T-cell (primary cell): ENCODE measurements at places on chromosomes 1 and 21. TPM values are rescaled to one million over a fixed set of nuclear protein-coding genes. Genes with fewer than 3 reads are reported as not detected.

DNA sequence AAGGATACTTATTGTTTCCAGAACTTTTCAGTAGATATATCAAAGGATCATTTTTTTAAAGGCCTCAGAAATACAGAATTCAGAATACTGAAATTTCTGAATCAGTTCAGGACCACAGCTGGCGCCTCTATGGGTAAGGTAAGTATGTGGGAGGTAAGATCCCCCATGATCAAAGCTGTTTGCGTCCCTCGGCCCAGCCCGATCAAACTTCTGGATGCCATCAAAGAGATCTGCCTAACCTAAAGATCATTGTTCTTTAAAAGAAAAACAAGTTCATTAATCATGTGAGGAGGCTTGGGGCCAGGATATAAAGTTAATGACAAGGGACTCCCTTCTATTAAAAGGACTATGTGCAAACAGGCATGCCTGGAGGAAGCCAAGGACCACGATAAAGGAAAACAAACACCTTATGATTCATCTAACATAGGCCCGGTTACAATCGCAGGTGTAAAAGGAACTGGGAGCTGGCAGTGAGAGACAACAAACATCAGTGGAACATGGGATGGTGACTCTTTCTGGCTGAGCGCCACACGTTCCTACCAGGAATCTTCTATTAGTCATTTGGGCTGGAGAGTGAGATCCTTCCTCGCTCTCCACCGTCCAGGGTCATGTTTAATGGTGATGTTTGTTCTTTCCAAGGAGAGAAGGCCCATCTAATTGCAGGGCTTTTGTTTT, 2.8 kb upstream of the BACE2 start:
- H3K27me3 ChIP-seq, result peaks cover 29% of the 10 kb centered on the region
- H3K27ac ChIP-seq, result no peak overlapping the region
- no peaks in the 10 kb centered on the region for H3K4me1 ChIP-seq

GRCh38 chr1:13790290-13791030, 90.5 kb downstream of the PRDM2 start:
- no peak overlapping the region for H3K27ac ChIP-seq
- peak; percentile 19 for DNase-seq
- H3K4me3 ChIP-seq, result no peak overlapping the region
- peaks cover 55% of the 10 kb centered on the region for H3K36me3 ChIP-seq
- H3K4me1 ChIP-seq, result peaks cover 17% of the 10 kb centered on the region

GRCh38 chr1:45854724-45855123, 51.3 kb downstream of the MAST2 start:
- no peaks in the 10 kb centered on the region for H3K36me3 ChIP-seq
- no peaks in the 10 kb centered on the region for H3K27me3 ChIP-seq
- H3K27ac ChIP-seq, result no peak overlapping the region
- no peaks in the 10 kb centered on the region for H3K4me1 ChIP-seq

DNA sequence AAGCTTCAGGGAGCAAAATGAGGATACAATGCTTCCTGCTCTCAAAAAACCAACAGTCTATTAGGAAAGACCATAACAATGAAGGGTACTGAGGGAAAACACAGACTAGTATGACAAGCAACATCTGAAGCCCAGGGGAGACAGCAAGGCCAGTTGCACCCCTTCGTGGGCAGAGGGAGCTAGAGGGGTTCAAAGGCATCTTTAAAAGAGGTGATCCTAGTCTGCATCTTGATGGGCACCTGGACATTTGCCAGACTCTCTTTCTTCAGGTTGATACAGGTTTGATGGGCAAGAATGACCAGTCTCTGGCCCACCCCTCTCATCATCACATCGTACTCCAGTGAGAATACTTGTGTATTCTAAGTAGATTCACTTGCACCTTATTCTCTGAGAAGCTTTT, 177.7 kb downstream of the VAV3 start:
- H3K36me3 ChIP-seq, result no peaks in the 10 kb centered on the region
- H3K4me3 ChIP-seq, result no peak overlapping the region
- peak overlapping the region; percentile 88 for H3K27ac ChIP-seq
- peaks cover 32% of the 10 kb centered on the region for H3K4me1 ChIP-seq
- H3K27me3 ChIP-seq, result no peaks in the 10 kb centered on the region

DNA sequence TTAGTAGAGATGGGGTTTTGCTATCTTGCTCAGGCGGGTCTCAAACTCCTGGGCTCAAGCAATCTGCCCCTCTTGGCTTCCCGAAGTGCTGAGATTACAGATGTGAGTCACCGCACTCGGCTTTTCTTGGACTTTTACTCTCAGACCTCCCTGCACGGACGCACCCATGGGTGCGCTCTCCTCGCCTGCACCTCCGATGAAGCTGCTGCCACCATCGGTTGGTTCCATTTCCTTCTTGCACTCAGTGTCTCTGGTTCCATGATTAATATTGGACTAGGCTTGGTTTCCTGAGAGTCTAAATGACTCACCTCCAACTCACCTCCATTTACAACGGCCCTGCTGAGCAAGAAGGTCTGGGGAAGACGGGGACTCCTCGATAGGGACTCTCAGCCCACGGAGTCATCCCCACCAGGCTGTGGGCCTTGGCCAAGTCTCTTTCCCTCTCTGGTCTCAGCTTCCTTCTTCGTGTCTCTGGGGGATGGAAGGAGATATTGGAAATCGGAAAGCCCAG, 6.7 kb upstream of the TNFRSF8 start:
- no peak overlapping the region for H3K27ac ChIP-seq
- H3K4me3 ChIP-seq, result no peak overlapping the region

DNA sequence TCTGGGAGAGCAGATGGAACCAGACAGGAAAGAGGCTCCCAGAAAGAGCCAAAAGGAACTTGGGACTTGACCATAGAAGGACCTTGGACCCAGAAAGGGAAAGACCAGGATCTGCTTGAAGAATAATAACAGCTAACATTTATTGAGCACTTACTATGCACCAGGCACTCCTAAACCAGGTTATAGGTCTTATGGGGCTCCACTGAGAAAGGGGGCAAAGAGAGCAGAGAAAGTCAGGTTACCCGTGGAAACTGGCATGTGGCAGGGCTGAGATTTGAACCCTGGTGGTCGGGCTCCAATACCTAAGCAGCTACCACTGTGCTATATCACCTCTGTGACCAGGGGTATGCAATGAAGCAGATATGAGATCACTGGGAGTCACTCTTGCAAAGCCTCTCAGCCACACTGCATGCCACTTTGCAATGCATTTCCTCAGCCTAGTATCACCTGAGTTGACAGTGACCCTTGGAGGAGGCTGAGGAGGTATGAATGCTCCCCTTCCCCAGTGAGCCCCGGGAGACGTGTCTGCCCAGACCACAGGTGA, 37.8 kb downstream of the HSPG2 start:
- H3K27me3 ChIP-seq, result peaks cover 14% of the 10 kb centered on the region
- no peak overlapping the region for H3K27ac ChIP-seq
- no peaks in the 10 kb centered on the region for H3K4me1 ChIP-seq
- H3K4me3 ChIP-seq, result no peak overlapping the region

DNA sequence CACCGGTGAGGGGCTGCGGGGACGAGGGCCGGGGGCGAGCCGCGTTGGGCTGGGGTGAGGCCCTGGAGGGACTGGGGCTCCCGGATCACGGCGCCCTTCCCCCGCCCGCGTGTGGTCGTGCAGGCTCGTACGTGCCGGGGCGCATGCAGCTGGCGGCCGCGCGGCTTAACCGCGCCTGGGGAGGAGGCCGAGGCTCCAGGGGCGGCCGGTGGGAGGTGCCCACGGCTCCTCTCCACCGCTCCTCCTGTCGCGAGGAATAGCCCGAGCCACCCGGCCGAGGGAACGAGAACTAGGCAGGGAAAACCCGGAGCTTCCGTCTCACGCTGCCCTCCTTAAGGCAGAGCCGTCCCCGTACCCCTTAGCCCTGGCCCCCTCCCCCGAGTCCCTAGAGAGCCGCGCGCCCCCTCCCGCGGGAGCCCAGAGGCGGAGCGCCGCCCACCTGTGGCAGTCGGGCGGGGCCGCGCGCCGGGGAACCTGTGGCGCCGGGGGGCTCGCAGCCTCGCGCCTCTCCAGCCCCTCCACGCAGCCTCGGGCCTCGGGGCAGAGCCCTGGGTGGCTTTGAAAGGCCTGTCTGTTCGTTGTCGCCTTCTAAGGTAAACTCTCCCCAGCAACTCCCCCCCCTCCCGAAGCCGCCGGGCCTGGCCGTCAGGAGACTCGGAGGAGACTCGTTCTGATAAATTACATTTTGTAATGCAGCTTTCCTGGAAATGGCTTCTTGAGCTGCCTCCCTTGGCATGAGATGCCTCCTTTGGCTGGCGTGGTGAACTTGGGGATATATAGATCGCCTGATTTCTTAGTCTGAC, 746 bp downstream of the AK4 start:
- H3K36me3 ChIP-seq, result no peaks in the 10 kb centered on the region
- DNase-seq, result no peak
- peak overlapping the region; percentile 38 for H3K4me3 ChIP-seq

The PLA2G2D gene
- total RNA-seq, result not detected

The POGK gene
- 45.7 TPM for total RNA-seq

The SGIP1 gene
- not detected for total RNA-seq

The TRIM67 gene
- total RNA-seq, result not detected

The UBXN10 gene
- 0.23 TPM for total RNA-seq

The ATP8B2 gene
- 142 TPM for total RNA-seq

The A3GALT2 gene
- total RNA-seq, result not detected
